ENCODE measurements at places on chromosomes 16 and 17. TPM values are rescaled to one million over a fixed set of nuclear protein-coding genes. Genes with fewer than 3 reads are reported as not detected.

GRCh38 chr16:17369421-17370222 is 101.1 kb downstream of the XYLT1 start:
- no peak for DNase-seq
- no peak overlapping the region for H3K4me3 ChIP-seq
- H3K4me1 ChIP-seq: peaks cover 3% of the 10 kb centered on the region
- no peaks in the 10 kb centered on the region for H3K27me3 ChIP-seq
- H3K36me3 ChIP-seq: no peaks in the 10 kb centered on the region

DNA sequence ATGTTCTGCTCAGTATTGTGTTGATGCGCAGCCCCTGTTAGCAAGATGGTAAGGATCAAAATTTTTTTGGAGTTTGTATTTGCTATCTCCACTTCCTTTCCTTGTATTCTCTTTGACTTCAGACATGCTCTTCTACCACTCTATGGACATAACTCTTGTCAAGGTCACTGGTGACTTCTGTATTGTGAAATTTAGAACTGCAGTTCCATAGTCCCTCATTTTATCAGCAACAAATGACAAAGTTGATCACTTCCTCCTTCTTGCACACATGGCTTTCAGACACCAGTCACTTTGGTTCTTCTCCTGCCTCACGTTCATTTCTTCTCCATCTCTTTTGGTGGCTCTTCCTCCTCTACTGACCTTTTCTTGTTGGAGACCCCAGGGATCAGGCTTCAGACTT is 21.1 kb downstream of the COX11 start:
- H3K27ac ChIP-seq: no peak overlapping the region
- H3K36me3 ChIP-seq: peaks cover 33% of the 10 kb centered on the region
- H3K4me3 ChIP-seq: no peak overlapping the region

- peaks cover 15% of the 10 kb centered on the region for H3K4me1 ChIP-seq
- no peak for DNase-seq
- H3K36me3 ChIP-seq: peaks cover 55% of the 10 kb centered on the region
- no peaks in the 10 kb centered on the region for H3K27me3 ChIP-seq
- H3K4me3 ChIP-seq: no peak overlapping the region
Observed at GRCh38 chr16:30889721-30890120, 4.2 kb downstream of the BCL7C start.

GRCh38 chr16:73091174-73091573 is 43.2 kb upstream of the ZFHX3 start:
- H3K4me3 ChIP-seq: peak overlapping the region; percentile 61
- peaks cover 24% of the 10 kb centered on the region for H3K4me1 ChIP-seq
- no peaks in the 10 kb centered on the region for H3K27me3 ChIP-seq
- H3K27ac ChIP-seq: peak overlapping the region; percentile 93

GRCh38 chr17:81040791-81041337 is 5.9 kb downstream of the BAIAP2 start:
- DNase-seq: no peak
- H3K4me3 ChIP-seq: no peak overlapping the region
- H3K4me1 ChIP-seq: peaks cover 11% of the 10 kb centered on the region

GRCh38 chr17:73934696-73935095 is 268.8 kb upstream of the RPL38 start:
- no peaks in the 10 kb centered on the region for H3K4me1 ChIP-seq
- H3K4me3 ChIP-seq: no peak overlapping the region
- no peak for DNase-seq
- no peak overlapping the region for H3K27ac ChIP-seq
- no peaks in the 10 kb centered on the region for H3K36me3 ChIP-seq

DNA sequence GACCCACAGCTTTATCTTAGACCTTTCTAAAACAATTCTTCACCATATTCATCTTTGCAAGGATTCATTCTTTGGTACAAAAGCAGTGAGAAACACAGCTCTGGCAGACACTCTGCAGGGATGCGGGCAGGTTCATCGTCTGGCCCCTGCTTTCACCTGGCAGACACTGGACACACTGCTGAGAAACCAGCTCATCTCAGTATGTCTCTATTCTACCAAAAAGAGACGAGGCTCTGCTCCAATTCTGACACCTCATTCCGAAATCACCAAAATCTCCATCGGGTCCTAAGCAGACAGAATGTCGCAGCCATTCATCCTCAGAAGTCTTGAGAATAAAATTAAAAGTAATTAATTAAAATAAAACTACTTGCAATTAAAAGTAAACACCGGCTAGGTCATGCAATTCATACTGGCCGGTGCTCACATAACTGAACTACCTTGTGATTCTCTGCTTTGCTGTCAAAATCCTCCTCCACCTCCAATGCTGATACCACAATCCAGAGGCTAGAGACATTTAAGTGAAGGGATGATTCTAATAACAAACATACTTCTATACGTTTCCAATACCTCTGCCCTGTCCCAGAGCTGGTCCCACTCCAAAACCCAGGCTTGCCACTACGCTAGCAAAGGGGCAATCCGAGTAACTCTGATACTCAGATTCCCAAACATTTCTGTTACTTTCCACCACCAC is 1.3 kb downstream of the RNF157 start:
- no peaks in the 10 kb centered on the region for H3K36me3 ChIP-seq
- H3K4me1 ChIP-seq: peaks cover 11% of the 10 kb centered on the region
- no peaks in the 10 kb centered on the region for H3K27me3 ChIP-seq
- DNase-seq: no peak

- peak overlapping the region; percentile 64 for H3K4me3 ChIP-seq
Observed at GRCh38 chr17:77321649-77322513, 181.1 kb downstream of the SEC14L1 start.

DNA sequence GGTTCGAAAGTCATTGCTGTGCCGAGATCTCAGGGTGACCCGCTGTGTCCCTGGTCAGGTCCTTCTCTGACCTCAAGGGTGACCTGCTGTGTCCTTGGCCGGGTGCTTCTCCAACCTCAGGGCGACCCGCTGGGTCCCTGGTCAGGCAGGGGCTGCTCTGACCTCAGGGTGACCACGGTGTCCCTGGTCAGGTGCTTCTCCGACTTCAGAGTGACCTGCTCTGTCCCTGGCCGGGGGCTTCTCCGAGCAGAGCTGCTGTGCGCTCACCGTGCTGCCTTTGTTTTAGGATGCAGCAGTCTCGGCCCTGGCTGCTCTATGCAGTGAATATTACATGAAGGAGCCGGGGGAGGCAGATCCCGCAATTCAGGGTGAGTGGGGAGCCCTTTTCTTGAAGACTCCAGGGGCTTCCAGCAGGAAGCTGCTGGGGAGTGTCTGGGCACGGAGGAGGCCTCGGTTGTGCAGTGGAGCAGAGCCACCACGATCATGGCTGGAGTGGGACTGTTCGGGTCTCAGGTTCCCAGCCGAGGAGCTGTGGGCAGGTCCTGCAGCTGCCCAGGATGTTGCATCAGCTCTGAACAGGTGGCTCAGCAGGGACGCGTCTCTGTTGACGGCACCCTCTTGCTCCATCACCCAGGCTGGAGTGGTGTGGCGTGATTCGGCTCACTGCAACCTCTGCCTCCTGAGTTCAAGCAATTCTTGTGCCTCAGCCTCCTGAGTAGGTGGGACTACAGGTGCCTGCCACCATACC is 83.7 kb upstream of the ZNF750 start:
- no peaks in the 10 kb centered on the region for H3K4me1 ChIP-seq
- H3K27me3 ChIP-seq: no peaks in the 10 kb centered on the region
- no peak overlapping the region for H3K4me3 ChIP-seq
- no peak overlapping the region for H3K27ac ChIP-seq
- peaks cover 44% of the 10 kb centered on the region for H3K36me3 ChIP-seq

DNA sequence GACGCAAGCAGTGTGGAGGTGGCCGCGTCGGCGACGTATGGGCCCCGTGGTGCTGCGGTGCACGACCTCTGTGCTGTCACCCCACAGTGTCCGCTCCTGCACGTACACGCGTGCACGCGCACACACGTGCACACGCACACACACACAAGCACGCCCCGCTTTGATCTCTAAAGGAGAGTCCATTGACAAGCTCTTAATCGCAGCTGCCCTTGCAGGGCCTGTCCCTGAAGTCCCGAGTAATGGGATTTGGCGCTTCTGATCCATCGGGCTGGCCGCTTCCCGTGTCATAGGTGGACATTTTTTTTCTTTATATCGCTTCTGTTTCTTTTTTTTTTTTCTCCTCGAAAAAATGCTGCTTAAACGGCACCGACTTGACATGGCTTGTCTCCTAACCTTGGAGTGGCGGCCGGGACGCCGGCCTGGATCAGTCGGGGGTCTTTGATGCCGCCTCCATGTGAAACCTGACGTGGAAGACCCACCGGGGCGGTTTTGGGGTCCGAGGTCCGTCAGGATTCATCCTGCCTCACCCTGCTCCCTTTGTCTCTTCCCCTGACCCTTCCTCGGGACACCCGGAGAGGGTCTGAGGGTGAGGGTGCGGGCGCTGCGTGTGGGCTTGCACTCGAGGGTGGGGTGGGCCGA is 8.3 kb upstream of the AXIN1 start:
- no peaks in the 10 kb centered on the region for H3K36me3 ChIP-seq
- no peak for DNase-seq
- H3K27ac ChIP-seq: no peak overlapping the region
- no peaks in the 10 kb centered on the region for H3K4me1 ChIP-seq
- no peak overlapping the region for H3K4me3 ChIP-seq

DNA sequence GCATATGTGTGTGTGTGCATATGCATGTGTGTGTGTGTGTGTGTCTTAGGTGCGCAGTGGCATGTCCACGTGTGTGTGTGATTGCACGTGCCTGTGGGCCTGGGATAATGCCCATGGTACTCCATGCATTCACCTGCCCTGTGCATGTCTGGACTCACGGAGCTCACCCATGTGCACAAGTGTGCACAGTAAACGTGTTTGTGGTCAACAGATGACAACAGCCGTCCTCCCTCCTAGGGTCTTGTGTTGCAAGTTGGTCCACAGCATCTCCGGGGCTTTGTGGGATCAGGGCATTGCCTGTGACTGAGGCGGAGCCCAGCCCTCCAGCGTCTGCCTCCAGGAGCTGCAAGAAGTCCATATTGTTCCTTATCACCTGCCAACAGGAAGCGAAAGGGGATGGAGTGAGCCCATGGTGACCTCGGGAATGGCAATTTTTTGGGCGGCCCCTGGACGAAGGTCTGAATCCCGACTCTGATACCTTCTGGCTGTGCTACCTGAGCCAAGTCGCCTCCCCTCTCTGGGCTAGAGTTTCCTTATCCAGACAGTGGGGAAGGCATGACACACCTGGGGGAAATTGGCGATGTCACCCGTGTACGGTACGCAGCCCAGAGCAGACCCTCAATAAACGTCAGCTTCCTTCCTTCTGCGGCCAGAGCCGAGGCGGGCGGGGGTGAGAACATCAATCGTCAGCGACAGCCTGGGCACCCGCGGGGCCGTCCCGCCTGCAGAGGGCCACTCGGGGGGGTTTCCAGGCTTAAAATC is 47.6 kb downstream of the IL21R start:
- no peak overlapping the region for H3K4me3 ChIP-seq
- DNase-seq: no peak
- H3K27me3 ChIP-seq: no peaks in the 10 kb centered on the region
- no peak overlapping the region for H3K27ac ChIP-seq
- H3K36me3 ChIP-seq: no peaks in the 10 kb centered on the region

- no peaks in the 10 kb centered on the region for H3K4me1 ChIP-seq
- H3K27me3 ChIP-seq: peaks cover 18% of the 10 kb centered on the region
- no peaks in the 10 kb centered on the region for H3K36me3 ChIP-seq
- no peak overlapping the region for H3K27ac ChIP-seq
- DNase-seq: no peak
Observed at GRCh38 chr16:29877266-29877961, 14.4 kb upstream of the CDIPT start.

DNA sequence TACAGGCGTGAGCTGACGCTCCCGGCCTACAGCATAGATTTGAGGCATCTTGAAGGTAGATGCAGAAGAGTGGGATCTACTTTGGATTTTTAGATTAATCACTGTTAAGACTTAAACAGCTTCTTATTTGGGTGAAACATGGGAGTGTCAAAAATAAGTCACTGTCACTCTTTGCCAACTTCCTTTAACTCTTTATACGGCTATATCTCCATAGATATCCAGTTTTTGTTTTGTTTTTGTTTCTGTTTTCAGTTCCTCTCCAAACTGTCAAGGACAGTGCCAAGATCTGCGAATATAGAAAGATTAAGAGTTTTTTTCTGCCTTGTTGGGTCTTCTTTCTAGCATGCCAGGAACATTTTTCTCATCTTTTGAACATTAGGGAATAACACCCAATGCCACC is 706.1 kb downstream of the WWOX start:
- H3K27ac ChIP-seq: no peak overlapping the region
- DNase-seq: no peak
- H3K4me1 ChIP-seq: no peaks in the 10 kb centered on the region
- no peak overlapping the region for H3K4me3 ChIP-seq
- H3K27me3 ChIP-seq: no peaks in the 10 kb centered on the region

- H3K36me3 ChIP-seq: no peaks in the 10 kb centered on the region
- no peaks in the 10 kb centered on the region for H3K27me3 ChIP-seq
- H3K4me3 ChIP-seq: peak within 1 kb of the TSS; percentile 25
- peaks cover 9% of the 10 kb centered on the region for H3K4me1 ChIP-seq
Observed at GRCh38 chr16:566475-567372, at the start of gene NHLRC4. Gene NHLRC4, plus strand, starts transcription at chr16:567005. Its CDS starts 1,043 bp downstream, at chr16:568048.

GRCh38 chr17:55416470-55417052 is 5.1 kb downstream of the MMD start:
- H3K4me3 ChIP-seq: no peak overlapping the region
- no peaks in the 10 kb centered on the region for H3K4me1 ChIP-seq
- no peaks in the 10 kb centered on the region for H3K27me3 ChIP-seq

GRCh38 chr17:66952681-66953629 is 11.6 kb upstream of the CACNG4 start:
- H3K4me1 ChIP-seq: no peaks in the 10 kb centered on the region
- no peak overlapping the region for H3K27ac ChIP-seq
- no peak for DNase-seq
- no peaks in the 10 kb centered on the region for H3K27me3 ChIP-seq

CCL5 gene
- total RNA-seq: 43.2 TPM

FOXL1 gene
- 35.7 TPM for total RNA-seq

SLC16A13 gene
- total RNA-seq: 1.5 TPM

ABAT gene
- total RNA-seq: 1.8 TPM

PRRT2 gene
- total RNA-seq: 5.0 TPM

STX1B gene
- total RNA-seq: 2.0 TPM

All from ascending aorta (tissue), 2 donors.